Activated CD4-positive, alpha-beta T cell treated with anti-CD3 and anti-CD28 coated beads, Interleukin-2, amount 10 ng/mL, durations not matched to agents 7 days and 5 days (primary cell): ENCODE measurements at places on chromosomes 5 and 9.

GRCh38 chr9:134375011-134375390, 48.7 kb downstream of the RXRA start:
- no peak for DNase-seq

DNA sequence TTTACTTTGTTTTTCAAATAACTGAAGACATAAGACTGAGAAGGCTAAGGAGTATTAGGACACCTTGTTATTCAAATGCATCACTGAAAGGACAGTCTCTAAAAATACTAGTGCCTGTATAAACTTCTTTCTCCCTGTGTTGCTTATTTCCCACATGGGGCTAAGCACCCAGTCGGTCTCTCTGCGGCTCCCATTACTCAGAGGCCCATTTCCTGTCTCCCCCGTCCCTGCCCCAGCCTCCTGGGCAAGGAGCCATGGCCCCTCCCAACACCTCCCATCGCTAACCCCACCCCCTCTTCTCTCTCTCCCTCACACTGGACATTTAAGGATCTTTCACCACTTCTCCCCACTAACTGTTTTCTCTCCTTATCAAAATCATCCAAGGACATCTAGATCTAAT, 81.9 kb downstream of the EBF1 start:
- no peak for DNase-seq

GRCh38 chr9:96460470-96460869, 10.5 kb downstream of the HABP4 start:
- no peak for DNase-seq

DNA sequence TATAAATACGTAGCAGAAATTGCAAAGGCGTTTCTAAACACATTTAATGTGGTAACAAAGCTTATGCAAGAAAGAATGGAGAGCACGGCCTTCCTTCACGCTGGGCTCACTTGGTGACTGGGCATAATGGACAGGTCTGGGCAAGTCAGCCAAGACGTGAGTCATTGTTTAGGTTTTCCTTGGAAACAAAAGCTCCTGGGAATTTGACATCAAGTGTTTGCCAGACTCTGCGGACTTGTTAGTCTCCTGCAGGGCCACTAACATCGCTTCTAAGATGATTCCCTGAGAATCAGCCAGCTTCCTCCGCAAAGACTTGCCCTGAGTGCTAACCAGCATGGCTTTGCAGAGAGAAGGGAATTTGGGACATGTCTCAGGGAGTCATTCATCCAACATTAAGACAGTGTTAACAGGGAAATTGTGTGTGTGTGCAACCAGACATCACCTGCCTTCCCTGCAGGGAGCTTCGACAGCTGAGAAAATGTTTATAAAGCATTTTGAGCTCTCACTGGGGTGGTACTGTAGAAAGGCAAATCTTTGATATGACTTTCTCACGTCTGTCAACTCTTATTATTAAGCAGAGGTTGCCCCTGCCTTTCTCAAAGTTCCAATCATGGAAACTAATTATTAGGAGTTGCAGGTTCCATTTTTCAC, 182.5 kb downstream of the NTRK2 start:
- no peak for DNase-seq

- DNase-seq: no peak
These were observed 109.6 kb downstream of the PIK3R1 start for GRCh38 chr5:68325065-68325580.
